Activated T-cell treated with anti-CD3 and anti-CD28 coated beads for 4 hours (primary cell): ENCODE measurements at places on chromosomes 16 and 17.

- no peak for DNase-seq
These were observed 2.2 kb downstream of the NUBP1 start for GRCh38 chr16:10745841-10746240.

- no peak for DNase-seq
These were observed 39.8 kb upstream of the MMP2 start for GRCh38 chr16:55439101-55439690.

DNA sequence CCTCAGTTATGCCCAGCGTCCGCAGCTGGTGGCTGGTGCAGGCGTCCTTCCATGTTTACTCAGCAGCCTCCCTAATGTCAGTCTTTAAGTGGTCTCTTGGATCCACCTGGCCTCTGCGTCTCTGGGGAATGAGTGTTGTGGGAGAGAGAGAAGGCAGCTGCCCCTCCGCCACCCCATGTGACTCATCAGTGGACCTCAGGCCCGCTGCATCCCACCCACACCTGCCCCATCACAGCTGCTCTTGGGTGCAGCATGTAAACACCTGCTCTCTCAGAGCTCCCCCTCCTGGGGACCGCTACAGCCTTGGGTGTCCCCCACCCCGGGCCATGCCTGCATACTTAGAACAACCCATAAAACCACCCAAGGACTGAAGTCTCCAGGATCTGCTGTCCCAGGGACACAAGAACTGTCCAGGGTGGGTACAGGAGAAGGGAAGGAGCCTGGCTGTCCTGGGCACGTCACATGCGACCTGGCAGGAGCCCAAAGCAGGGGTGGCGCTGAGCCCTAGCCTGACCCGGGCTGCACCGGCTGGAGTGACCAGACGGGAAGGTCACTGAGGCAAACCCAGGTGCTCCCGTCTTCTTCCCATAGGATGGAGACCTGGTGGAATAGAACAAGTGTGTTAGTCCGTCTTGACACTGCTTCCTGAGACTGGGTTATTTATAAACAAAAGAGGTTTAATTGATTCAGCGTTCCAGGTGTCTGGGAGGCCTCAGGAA lies 4.2 kb downstream of the C16orf90 start:
- DNase-seq = no peak

- DNase-seq = no peak
These were observed 601.5 kb upstream of the SOX9 start for GRCh38 chr17:71519285-71519684.

DNA sequence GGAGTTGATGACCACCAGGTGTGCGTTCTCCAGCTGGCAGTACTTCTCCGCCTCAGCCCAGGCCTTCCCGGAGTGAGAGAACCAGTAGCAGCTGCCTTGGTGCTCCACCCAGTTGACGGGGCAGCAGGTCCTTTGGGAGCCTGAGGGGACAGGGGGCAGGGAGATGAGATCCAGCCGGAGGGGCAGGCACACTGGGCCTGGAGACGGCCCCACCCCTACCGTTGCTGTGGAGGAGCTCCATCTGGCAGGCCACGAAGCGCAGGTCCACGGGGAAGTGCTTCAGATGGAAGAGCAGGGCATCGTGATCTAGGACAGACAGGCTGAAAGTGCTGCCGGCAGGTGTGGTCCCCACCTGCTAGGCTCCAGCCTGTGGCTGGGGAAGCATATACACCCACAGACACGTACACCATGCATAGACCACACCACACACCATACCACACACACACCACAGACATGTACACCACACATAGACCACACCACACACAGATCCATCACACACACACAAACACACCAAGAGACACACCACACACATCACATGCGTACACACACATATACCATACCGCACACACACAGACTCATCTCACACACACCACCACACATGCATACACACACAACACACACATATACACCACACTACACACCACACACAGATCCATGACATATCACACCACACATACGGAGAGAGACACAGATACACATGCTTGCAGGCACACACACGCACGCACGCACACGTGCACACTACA lies 7.4 kb downstream of the ASGR2 start:
- no peak for DNase-seq

DNA sequence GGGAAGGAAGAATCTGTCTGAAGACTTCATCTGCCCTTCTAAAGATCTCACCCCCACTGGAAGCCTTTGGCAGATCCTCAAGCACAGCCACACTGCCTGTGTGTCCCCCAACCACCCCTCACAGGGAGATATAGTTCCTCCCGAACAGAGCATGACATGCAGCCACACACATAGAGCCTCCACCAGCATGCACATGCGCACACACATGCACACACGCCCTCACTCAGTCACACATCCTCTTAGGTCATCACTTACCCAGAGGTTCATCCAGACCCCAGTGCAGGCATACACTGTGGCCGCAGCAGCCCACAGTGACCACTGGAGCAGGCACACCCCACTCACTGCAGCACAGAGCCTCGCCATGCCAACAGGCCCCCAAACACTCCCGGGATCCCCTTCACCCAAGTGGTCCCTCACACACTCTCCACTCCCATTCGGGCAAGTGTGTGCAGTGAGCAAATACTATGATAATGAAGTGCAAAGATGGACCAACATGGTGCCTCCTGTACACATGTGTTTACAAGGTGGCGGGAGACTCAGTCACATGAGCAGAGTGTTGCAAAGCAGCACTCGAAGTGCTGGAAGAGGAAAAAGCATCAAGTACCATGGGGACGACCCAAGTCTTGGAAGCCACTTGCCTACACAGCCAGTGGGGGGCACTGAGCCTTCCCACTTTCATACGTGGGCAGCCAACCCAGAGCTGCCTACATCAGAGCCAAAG lies 17.0 kb upstream of the SP6 start:
- no peak for DNase-seq

DNA sequence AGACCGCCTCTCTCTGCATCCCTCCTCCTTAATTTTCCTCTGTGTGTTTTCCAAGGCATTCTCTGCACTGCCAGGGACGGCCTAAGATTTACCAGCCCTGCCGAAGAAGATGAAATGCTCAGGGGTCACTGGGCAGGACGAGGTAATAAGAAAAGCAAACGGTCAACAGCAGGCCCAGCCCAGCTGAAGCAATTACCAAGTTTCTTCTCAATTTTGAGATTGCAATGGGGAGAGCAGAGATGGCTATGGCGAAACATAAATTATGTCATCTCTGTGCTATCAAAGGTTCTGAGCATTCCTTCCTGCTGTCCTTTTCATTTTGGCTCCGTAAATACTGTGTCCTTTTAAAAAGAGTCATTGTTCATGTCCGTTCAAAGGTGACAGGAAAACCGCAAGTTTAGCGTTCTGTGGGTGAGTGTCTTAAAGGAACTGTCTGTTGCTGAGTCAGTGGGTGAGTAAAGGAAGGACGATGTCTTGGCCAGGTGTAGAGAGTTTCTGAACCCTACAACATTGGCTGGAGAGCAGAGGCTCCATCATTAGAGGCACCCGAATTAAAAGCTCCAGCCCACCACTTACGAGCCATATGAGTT lies 753.9 kb upstream of the EEF2KMT start:
- DNase-seq = no peak

GRCh38 chr17:3008336-3009288 lies 54.8 kb downstream of the OR1D5 start:
- DNase-seq = no peak

DNA sequence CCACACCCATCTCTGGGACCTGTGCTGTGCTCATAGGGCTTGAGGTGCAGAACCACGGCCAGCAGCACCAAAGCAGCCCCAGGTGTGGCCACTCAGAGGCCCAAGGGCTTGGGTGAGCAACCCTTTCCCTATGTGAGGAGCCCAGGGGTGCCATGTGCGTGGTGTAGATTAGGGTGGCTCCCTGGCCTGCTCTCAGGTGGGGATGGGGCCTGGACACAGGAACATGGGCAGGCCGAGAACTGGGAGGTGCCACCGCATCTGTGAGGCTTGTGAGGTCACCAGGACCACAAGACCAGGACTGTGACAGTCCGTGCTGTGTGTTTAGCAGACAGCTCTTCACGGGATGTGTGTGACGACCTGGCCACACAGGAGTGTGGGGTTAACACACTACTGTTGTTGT lies 103.5 kb upstream of the ZNF750 start:
- no peak for DNase-seq

GRCh38 chr16:85422632-85423550 lies 190.2 kb upstream of the GSE1 start:
- no peak for DNase-seq

GRCh38 chr17:17088541-17089525 lies 46.6 kb downstream of the MPRIP start:
- no peak for DNase-seq

DNA sequence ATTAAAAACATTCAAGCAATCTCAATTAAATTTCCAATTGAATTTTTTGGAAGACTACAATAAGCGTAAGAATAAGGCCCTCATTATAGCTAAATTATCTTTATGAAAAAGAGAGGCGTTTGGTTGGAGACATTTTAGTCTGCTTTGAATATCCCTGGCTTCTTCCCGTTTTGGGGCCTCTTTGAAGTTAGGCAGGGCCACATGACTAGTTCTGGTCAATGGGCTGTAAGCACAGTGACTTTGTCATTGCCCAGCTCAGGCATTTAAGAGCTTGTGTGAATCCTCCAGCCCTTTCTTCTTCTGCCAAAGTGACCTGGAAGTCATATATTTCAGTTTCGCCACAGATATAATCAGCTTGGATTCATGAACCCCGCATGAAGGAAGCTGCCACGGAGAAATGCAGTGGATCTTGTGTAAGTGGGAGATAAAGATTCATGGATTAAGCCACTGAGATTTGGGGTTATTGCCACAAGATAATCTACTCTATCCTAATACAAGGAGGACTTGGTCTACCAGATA lies 21.7 kb upstream of the UBTF start:
- no peak for DNase-seq

DNA sequence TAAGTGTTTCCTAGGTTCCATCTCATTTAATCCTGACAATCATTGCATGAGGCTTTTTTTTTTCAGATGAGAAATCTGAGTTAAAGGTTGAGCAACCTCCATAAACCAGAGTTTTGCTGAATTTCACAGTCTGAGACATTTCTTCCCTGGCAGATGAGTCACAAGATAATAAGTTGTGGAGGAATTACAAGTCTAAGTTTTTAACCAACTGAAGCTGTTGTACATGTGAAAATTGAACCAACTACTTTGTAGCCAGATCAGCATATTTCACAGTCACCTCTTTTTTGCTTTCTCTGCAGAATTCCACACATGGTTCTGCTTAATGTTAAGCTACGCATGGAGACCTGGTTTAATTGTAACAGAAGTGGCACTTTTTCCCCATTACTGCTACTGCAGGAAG lies 765.6 kb downstream of the CDH11 start:
- DNase-seq = no peak

- DNase-seq = no peak
These were observed 174.2 kb downstream of the SEC14L1 start for GRCh38 chr17:77315010-77315409.

DNA sequence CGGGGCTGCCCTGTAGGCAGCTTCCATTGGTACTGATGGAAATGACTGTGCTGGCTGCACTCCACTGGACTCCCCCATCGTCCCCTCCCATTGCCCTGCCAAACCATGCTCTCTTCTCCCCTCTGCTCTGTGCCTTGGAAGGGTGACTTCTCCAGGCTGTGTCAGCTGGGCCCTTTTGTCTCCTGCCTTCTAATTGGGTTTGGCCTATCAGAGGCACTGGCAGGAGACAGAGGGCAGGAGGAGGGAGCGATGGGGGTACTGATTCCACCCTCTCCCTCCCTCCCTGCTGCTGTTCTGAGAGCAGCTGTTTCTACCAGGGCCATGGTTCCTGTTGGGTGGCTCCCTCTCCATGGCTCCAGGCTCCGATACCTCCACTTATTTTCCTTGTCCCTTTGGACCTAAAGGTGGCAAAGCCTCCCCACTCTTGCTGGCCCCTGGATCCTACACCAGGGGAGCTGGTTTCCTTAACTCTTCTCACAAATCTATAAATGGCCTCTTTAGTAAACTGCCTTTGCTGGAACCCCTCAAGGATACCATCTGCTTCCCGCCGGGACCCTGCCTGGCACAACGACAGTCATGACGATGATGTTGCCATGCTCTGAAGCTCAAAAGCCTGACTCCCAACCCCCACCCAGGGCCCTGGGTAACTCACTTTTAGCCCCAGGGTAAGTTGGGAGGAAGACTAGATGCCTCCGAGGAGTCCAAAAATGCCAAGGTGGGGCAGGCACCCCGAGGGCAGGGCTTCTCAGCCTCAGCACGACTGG lies 123.8 kb upstream of the RPL38 start:
- no peak for DNase-seq

DNA sequence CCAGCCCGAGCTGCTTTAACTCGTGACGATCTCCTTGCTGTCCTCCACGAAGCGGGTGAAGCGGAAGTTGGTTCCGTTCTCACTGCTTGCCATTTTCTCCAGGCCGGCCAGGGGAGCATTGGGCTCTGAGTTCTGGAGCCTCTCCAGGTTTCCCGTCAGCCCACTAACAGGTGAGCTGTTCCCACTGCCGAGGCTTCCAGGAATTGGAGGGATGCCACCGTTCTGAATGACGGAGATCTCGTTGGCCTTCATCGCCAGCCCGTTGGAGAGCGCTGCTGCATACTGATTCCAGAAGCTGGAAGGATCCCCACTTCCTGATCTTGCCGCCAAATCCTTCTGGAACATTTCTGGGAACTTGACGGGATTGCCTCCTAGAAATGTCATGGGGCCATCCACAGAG lies 14.0 kb downstream of the SALL1 start:
- no peak for DNase-seq

DNA sequence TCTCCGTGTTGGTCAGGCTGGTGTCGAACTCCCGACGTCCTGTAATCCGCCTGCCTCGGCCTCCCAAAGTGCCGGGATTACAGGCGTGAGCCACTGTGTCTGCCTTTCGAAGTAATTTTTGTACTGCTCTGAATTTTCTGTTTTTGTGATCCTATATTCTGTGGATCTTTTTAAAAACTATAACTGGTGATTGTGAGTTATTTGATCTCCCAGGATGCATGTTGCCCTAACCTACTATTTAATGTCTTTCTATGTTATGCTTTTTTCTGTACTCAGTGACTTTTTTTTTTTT lies 2.5 kb downstream of the RSPRY1 start:
- no peak for DNase-seq

GRCh38 chr17:81043725-81044427 lies 8.9 kb downstream of the BAIAP2 start:
- DNase-seq = no peak

GRCh38 chr16:83247767-83248372 lies 559.9 kb upstream of the HSBP1 start:
- DNase-seq = no peak

DNA sequence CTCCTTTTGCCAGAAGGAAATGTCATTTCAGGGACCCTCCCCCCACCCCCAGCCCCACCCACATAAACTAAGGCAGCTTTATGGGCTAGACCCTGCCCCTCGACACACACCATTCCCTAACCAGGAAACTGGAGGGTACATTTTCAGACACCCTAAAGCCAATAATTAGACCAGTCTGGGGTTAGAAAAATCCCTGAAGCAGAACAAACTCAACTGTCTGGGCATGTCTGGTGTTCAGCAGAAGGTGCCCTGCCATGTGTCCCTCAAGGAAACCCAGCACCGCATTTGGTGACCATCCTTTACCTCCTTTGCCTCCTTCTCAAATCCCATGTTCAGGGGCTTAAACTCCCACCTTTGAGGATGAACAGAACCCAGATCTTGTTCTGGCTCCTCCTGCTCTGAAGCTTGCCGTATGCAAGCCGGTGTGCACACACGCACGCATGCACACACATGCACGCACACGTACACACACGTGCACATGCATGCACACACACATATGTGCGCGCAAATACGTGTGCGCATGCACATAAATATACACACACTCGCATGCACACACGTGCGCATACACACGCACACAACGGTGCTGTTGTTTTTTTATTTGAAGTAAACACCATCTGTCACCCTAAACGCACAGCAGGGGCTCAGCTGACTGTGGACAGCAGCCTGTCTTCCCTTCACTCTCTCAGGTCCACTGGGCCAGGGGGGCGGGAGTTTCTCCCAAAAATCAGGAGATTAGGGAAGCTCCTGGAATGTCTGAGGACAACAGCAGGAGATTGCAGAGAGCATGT lies 156.8 kb upstream of the TNRC6C start:
- DNase-seq = no peak
